Activated CD4-positive, alpha-beta T cell treated with anti-CD3 and anti-CD28 coated beads, Interleukin-2, amount 50 U/mL, for 48 hours (primary cell): ENCODE measurements at places on chromosomes 4 and X.

GRCh38 chrX:70476166-70476933 lies 31.7 kb downstream of the DLG3 start:
- DNase-seq: no peak

- no peak for DNase-seq
These were observed 32.1 kb upstream of the GTPBP6 start for GRCh38 chrX:350534-351323.

GRCh38 chr4:143417679-143418403 lies 81.2 kb downstream of the GAB1 start:
- DNase-seq: no peak

DNA sequence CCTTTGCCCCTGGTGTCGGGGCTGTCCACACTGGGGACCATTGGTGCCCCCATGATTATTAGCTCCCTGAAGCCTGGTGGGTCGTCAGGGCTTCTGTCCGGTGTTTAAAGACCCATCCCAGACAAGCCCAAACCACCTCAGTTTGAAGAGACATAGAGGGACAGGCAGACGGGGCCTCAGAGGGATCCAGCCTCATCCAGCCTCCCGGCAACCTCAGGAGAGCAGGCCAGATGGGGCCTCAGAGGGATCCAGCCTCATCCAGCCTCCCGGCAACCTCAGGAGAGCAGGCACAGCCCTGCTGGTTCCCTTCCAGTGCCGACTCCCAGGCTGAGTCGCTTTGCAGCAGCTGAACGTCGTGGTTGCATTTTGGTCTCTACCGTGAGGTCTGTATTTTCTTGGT lies 32.1 kb downstream of the PIGG start:
- DNase-seq: no peak

DNA sequence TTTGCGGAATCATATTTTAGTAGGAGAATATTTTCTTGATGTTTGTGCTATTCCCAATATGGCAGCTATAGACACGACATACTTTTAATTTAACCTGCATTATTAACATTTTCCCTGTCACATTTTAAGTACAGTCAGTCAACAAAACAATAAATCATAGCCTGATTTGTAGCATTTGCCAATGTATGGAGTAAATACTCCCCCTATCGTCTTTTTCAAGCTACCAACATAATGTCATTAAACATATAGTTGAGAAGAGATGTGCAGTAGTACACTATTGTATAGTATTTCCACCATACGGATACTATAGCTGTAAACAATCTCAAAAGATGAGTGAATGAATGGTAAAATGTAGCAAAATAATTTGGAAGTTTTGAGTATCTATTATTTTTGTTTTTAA lies 303.7 kb upstream of the MAGEB2 start:
- DNase-seq: no peak
